ENCODE measurements at places on chromosomes 1 and 21.

DNA sequence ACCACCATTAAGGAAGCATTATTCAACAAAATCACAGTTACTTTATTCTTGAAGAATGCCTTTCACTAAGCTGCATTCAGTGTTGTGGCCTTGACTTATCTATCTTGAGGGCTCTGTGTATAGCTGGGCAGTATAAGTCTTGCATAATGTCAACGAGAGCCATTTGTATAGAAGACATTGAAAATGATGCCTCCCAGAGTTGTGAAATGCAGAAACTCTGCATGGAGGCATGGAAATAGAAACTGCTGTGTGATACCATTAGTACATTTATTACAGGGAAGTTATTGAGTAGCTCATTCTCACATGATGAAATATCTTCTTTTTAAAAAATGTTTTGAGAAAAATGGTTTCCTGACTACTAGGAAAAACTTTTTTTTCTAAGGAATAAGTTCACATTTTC is 111.4 kb upstream of the SNX7 start:
- DNase-seq = no peak

GRCh38 chr1:3465091-3465934 is 10.8 kb downstream of the ARHGEF16 start:
- DNase-seq = no peak

- DNase-seq = peak; percentile 34
Measured at GRCh38 chr1:214566158-214567104, 15.0 kb upstream of the PTPN14 start.

- no peak for DNase-seq
Measured at GRCh38 chr1:145690587-145691558, 16.3 kb downstream of the PDZK1 start.
